ENCODE measurements at places on chromosomes 5 and 9.
A peak's percentile ranks its signal among the peaks of the same experiment; 100 is the strongest.

DNA sequence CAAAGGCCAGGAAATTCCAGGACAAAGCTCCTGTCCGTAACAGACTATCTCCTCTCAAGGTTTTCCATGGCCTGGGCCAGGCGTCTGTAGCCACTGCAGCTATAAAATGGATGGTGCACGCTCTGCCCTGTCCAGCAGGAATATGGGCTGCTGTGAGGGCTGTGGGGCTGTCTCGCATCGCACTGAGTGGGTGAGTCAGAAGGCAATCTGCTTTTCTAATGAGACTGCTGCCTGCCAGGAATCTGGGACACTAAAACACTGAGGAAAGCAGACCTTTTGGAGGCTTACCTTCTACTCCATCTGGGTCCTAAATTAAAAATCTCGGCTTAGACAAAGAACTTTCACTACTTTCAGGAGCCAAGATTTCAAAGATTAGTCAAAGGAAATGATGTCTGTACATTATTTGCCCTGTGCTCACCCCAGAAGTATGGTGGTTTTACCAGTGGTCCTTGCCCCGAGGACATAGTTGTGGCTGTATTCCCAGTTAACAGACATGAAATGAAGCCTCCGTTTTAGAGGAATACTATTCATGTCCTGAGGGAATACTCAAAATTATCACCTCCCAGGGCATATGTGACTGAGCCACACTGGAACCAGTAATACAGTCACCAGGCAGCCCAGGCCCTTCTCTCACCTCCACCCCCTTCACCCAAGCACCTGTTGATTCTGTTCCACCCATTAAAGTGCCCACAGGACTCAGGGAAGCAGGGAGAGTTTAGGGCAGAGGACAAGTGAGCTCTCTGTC lies 56.4 kb downstream of the PFDN1 start:
- ATAC-seq, result peak; percentile 89

GRCh38 chr5:109076741-109077140 lies 329.0 kb downstream of the FER start:
- ATAC-seq, result no peak

GRCh38 chr9:72476617-72477437 lies 44.6 kb upstream of the TMC1 start:
- peak; percentile 17 for ATAC-seq

- no peak for ATAC-seq
Measured at GRCh38 chr9:126297661-126298060, 29.0 kb upstream of the MVB12B start.

DNA sequence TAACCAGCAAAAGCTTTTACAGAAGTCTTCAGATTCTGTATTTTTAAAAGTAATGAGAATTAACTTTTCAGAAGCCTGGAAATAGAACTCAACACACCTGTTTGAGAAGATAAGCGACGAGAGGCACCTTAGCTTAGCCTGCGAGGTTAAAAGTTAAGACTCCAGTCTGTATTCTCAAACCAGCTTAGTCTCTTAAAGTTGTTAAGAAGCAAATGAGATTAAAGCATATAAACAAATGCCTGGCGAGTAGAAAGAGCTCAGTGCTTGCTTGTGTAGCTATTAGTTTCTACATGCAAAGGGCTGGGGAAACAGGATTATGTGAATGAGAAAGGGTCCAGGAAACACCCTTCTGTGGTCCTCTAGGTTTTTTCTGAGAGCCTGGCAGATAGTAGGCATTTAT lies 51.7 kb downstream of the MTAP start:
- no peak for ATAC-seq

DNA sequence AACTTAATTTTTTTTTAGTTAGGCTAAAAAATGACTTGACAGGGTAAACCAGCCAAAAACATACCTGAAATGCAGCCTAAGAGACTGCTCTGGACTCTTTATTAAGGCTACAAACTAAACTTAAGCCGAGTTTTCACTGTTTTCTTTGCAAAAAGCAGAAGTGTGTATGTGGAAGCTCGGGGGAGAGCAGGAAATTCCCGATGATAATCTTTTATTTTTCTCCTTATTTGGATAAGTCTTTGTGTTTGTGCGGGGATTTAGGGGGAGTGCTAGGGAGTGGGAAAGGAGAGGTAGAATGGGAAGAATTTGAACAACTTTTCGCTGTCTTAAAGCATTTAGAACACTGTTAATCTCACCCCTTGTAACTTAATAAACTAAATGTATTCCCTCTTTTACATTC lies 30.7 kb upstream of the GPR21 start:
- ATAC-seq, result peak; percentile 92

DNA sequence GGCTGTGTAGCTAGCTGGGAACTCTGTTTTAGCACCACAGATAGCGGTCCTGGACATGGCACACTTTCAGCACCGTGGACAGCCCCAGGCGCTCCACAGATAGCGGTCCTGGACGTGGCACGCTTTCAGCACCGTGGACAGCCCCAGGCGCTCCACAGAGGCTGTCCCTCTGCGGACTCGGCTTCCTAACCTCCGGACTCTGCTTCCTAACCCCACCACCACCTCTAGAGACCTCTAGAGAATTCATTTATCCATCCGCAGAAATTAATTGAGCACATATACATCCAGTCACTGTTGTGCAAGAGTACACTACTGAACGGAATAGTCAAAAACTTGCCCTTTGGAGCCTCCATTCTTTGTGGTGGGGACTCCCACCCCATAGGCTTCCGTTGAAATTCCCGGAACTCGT lies 27.4 kb downstream of the UNC5A start:
- peak; percentile 82 for ATAC-seq

DNA sequence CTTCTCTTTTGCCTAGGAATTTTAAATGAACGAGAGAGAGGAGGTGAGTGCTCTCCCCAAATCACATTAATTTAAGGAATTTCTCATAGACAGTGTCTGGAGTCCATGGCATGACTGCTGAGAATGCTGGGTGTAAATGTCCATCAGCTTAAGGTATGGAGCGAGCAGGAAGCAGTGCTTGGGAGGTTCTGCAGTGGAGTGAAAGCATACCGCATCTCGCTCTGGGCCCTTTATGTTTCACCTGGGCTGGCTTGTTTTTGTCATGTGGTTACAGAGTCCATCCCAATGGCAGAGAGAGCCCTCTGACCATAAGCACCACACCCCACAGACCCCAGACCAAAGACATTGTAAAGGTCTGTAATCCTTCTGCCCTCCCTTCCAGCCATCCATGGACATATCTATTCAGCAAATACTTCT lies 20.6 kb upstream of the TNFAIP8 start:
- ATAC-seq, result peak; percentile 20

DNA sequence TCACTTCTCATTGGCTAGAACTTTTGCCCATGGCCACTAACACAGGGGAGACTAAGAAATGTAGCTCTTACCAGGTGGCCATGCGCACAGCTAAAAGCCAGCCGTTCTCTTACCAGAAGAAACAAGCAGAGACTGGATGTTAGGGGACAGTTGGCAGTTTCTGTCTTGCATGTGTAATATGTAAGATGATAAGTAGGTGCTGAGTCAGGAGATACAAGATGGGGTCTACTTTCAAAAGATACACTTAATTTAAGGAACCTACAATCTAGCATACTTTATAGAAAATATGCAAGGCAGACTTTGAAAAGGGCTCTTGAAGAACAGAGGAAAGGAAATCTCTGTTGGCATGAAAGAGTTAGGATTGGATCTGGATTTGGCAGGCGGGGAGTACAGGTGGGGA lies 244.5 kb downstream of the ZSWIM6 start:
- no peak for ATAC-seq

- ATAC-seq, result no peak
Measured at GRCh38 chr5:6737043-6737941, 24.1 kb downstream of the TENT4A start.

- ATAC-seq, result no peak
Measured at GRCh38 chr9:99743455-99743854, 78.2 kb upstream of the NR4A3 start.
